Esophagus mucosa (tissue), 1 donor: ENCODE measurements at places on chromosomes 12 and 14.
A peak's percentile ranks its signal among the peaks of the same experiment; 100 is the strongest.

- peak; percentile 70 for ATAC-seq
Observed at GRCh38 chr12:85569261-85569660, 266.9 kb downstream of the RASSF9 start.

DNA sequence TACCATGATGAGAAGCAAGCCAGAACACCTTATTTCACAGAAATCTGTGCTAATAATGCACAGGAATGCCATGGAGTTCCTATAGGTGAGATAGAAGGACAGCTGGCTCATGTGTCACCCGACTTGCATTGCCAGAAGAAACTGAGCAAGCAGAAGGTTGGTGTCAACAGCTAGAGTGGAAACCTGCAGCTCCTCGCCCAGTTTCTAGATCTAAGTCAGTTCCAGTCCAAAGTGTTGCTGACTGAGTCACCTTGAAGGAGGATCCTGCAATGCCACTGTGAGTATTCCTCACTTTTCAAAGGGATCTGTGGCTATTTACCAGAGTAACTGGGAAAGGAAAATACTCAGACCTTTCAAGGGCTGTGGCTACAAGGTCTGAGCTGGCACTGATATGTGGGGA is 17.1 kb downstream of the CDKL1 start:
- peak; percentile 62 for ATAC-seq

GRCh38 chr12:107669946-107670345 is 15.7 kb upstream of the PWP1 start:
- no peak for ATAC-seq

DNA sequence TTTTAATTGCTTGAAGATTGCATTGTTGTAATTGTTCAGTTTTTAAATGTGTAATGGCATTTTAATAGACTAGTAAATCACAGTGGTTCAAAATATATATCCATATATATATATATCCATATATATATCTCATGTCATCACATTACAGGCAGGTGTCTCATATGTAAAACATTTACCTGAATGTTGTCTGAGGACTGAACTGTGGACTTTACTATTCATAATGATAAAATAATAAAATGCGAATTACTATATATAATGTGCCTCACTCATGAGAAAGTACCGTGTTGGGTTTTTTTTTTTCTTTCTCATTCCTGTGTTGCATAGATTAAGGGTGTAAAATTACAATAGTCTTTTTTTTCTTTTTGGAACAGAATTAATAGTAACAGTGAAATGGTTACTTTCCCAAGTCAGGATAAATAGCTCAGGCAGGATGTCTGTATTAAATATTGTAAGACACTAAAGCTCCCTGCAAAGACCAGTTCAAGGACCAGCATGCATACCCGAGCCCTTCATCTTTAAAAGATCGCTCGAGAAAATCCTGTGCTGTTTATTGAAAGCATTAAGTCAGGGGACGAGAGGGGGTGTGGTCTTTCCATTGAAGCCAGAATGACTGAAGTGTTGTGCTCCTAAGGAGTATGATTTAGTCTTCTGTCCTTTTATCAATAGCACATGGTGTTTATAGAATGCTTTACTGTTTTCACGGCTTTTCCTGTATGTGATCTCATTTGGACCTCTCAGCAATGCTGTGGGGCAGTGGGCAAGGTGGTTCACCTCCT is 173.5 kb downstream of the CRADD start:
- no peak for ATAC-seq

DNA sequence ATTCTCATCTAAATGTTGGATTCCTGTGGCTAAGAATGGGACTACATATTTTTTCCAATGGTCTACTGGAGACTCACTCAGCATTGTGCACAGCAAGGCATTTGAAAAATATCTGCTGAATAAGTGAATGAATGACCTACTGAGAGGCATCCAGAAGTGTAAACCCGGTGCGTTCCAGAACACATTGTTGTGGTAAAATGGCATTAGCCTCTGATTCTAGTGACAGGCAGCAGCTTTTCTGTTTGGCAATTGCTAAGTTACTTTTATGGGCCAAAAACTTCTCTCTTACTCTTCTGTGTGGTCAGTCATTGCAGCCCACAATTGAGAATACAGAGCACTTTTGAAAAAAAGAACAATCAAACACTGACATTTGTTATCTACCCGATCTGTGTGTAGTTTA is 36.5 kb downstream of the WIF1 start:
- no peak for ATAC-seq

DNA sequence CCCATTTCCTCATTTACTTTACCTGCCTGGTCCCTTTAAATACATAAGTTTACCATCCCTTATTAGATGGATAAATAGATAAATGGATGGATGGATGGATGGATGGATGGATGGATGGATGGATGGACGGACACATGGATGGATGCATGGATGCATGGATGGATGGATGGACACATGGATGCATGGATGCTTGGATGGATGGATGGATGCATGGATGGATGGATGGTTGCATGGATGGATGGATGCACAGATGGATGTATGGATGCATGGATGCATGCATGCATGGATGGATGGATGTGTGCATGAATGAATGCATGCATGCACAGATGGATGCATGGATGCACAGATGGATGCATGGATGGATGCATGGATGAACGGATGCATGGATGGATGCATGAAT is 93.6 kb downstream of the DPF3 start:
- ATAC-seq: no peak

DNA sequence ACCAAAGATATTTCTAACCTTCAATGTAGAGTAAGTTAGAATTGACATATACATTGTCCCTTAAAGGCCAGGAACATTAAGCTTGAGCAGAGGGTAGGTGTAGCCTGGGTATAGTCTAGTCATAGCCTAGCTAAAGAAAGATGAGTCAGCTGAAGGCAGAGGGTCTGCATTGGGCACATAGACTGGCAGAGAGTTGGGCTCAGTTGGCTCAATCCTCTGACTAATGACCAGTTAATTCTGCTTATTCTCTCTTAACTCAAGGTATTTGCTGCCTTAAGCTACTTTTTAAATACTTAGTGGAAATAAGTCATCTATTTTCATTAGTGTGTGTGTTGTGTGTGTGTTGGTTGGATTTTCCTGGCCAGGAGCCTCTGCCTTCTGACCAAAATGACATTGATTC is 467.1 kb downstream of the RAD51B start:
- ATAC-seq: peak; percentile 34

DNA sequence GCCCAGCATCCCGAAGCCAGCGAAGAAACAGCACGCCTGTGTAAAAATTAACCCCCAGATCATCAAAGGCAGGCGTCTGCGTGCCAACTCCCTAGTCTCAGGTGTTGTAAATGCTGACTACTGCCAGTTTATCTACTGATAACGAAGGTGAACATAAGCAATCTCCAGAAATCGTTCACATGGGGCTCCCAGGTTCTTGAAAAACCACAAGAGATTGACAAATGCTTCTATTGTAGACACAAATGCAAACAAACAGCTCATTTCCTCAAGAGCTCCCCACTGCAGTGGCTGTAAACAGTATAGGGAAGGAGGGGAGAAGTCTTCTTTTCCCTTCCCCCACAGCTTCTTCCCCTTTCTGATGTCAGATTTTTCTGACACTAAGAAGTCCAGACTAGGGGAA is 5.3 kb upstream of the PLEKHG3 start:
- ATAC-seq: no peak

DNA sequence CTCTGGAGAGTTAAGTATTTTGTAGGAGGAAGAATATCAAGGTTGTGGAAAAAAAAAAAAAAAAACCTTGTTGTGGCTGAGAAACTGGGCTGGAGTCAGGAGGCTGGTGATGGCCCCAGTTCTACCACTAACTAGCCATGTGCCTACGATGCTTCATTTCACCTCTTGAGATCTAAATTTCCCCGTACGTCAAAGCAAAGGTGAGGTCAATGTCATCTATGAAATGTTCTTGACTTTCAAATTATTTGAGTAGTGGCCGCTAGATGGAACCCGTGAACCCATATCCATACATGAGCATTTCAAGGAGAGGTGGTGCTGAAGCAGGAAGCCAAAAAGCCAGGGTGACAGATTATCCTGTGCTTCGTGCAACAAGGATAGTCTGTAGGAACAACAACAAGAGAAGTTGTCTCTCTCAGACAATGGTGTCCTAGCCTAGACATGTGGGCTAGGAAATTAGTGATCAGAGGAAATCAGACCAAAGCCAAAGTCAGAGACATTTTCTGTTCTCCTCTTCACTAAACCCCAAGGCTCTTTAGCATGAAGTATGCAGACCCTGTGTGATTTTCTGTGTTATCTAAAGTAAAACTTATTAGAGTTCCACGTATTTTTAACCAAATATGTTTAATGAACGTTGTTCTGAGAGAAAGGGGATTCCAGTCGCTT is 95.5 kb upstream of the ETV6 start:
- ATAC-seq: peak; percentile 73

DNA sequence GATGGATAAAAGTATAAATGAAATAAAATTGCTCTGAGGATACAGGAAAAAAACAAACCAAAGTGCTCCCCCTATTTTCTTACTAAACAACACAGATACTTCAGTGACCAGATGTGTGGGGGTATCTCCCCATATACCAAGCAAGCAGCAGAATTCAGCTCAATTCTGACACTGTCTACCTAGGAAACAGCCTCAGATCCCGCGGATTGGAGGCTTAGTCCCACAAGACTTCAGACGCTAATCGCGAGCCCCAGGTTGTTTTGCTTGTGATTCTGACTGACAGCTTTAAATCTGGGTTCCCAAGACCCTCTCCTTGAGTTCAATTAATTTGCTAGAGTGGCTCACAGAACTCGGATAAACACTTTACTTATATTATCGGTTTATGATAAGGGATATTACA is 17.3 kb downstream of the NFKBIA start:
- ATAC-seq: no peak

DNA sequence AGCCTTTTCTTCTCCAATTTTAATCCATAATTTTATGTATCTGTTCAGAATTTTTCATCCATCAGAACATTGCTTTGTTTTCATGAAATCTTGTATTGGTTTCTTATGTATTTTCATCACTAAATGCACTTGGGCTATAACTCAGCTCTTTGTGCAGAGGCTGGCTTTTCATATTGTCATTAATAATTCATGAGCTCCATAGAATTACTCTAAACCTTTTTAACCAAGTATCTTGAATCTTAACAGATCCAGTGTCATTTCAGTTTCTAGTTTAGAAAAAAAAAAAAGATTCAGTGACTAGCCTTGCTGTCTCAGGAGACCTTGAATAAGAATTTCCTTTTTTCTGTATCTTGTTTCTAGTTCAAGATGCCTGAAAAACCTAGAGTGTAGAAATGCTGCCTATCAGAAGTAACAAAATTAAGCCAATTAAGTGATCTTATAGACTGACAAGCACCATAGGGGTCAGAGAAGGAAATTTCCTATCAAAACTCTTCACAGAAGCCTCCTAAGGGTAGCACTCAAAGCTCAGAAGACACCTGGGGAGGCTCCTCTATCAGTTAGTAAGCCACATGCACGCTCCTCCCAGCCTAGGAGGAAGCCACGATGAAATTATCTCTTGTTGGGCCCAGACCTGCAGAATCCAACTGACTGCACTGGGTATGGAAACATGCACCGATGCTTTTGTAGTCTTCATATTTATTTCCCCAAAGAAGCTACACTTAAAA is 163.4 kb downstream of the KICS2 start:
- no peak for ATAC-seq

DNA sequence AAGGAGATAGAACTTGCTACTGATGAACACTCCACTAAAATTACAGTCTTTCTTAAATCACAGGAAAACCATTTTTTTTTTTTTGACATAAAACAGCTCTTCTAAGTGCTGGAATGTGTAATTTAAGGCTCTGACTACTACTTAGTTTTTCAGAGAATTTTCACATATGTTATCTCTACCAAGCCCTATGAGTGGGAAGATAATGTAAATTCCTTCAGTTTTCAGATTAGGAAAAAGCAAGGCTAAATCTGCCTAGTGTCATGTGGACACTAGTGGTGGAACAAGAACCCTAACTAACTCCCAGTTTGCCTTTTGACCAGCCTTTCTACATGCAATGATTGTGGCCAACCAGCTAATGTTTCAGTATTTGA is 37.3 kb upstream of the CSRP2 start:
- ATAC-seq: no peak

DNA sequence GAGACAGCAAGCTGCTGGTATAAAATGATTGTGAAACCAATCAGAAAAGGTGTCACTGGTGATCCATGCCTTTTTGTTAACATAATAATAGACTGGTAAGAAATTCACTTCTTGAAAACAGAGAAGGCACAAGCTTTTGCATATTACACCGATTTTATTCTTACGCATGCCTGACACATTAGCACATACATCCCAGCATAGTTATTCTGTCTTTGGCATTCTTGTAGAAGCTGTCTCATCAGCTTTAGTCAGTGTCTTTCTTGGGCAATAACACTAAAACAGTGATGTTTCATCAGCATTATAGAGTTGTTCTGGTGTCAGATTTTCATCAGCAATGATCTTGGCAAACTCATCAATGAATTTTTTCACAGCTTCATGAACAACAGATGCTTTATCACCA is 283.4 kb upstream of the TMTC1 start:
- ATAC-seq: no peak

- peak; percentile 36 for ATAC-seq
Observed at GRCh38 chr12:121626853-121627640, 717 bp downstream of the ORAI1 start.

- ATAC-seq: no peak
Observed at GRCh38 chr12:117279606-117280005, 81.8 kb downstream of the NOS1 start.

DNA sequence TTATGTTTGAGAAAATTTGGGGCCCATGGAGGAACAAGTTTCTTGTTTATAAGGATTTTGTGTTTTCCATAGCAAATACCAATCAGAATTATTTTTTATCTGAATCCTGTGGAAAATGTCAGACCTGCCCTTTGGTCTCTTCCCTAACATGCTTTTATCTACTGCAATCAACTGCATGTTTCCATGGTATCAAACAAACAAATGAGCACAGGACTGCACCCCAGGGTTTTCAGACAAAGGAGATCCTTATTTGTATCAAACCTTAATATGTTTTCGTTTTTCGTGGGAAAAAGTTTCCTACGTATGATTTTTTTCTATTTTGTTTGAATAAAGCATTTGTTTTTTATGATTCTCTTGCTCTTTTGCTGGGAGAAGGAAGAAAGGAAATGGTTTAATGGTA is 91.1 kb downstream of the GPR135 start:
- ATAC-seq: no peak

GRCh38 chr14:94827711-94828447 is 58.0 kb upstream of the GSC start:
- ATAC-seq: no peak
